ENCODE measurements at places on chromosomes 3 and 15.

GRCh38 chr3:69821133-69821532 is 81.9 kb downstream of the MITF start:
- no peak for DNase-seq

DNA sequence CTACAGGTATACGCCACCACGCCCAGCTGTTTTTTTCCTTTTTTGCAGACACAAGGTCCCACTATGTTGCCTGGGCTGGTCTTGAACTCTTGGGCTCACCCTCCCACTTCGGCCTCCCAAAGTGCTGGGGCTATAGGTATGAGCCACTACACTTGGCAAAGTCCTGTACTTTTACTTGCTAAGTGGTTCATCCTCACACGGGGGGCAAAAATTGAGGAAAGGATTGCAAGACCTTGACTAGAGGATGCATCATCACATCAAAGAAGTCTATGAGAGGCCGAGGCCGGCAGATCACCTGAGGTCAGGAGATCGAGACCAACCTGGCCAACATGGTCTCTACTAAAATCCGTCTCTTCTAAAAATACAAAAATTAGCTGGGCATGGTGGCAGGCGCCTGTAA is 116.5 kb upstream of the FAM174B start:
- no peak for DNase-seq

- DNase-seq = peak; percentile 17
These were observed 58.5 kb upstream of the KLF13 start for GRCh38 chr15:31268108-31268501.

DNA sequence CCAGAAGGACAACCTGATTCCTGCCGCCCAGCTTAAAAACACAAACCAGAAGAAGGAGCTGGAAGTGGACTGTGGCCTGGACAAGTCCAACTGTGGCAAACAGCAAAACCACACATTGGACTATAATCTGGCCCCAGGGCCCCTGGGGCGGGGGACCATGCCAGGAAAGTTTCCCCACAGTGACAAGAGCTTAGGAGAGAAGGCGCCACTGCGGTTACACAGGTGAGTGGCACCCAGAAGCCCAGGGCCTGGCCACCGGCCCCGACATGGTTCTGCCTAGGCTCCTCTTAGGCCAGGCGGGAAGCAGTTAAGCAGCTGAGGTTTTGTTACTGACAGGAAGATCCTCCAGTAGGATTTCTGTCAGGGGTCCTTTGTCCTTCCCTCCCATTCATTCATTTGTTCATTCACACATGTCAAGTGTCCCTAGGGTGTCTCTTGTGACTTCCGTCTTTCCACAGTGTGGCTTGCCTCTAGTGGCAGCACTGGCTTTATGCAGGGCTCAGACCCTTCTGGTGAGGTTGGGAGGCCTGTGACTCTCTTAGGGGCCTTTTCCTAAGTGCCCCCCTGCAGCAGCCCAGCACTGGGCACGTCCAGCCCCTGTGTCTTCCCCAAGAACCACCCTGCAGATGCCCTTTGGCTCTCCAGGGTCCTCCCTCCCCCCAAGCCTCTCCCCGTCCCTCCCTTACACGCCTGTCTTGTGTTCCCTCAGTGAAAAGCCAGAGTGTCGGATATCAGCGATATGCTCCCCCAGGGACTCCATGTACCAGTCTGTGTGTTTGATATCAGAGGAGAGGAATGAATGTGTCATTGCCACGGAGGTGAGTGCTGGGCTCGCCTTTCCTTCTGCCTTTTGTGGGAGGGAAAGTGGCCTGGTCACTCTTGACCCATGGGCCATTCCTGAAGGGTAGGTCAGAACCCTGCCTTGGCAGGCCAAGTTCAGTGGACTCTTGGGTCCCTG is 7.8 kb downstream of the DLL4 start:
- DNase-seq = no peak

GRCh38 chr3:168620854-168621253 is 525.1 kb upstream of the GOLIM4 start:
- DNase-seq = no peak

- no peak for DNase-seq
These were observed 52.4 kb downstream of the PDZRN3 start for GRCh38 chr3:73572368-73572767.

DNA sequence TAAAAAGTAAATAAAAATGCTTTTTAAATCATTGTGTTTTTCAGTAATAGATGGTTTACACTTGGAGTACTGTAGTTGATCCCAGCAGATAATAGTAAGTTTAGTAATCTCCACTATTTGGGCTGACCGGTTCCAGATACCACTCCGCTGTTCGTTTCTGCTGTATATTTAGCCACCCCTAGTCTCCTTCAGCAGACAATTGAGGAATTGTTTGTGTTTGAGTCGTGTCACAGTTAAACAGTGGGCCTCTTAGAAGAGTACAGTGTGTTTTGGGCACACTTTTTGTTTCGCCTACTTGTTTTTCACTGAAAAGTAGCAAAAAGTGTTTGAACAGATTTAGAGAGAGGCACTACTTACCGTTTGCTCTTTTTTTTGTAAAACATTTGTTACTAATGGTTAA is 33.2 kb downstream of the PAK2 start:
- no peak for DNase-seq

DNA sequence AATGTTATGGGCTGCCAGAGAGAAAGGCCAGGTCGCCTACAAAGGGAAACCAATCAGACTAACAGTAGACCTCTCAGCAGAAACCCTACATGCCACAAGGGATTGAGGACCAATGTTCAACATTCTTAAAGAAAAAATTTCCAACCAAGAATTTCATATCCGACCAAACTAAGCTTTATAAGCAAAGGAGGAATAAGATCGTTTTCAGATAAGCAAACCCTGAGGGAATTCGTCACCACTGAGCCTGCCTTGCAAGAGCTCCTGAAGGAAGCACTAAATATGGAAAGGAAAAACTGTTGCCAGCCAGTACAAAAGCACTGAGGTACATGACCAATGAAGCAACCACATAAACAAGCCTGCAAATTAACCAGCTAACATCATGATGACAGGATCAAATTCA is 33.1 kb downstream of the PYGO1 start:
- DNase-seq = no peak

- no peak for DNase-seq
These were observed 1.4 kb upstream of the AQP9 start for GRCh38 chr15:58136731-58137130.

- no peak for DNase-seq
These were observed 33.0 kb downstream of the FAM98B start for GRCh38 chr15:38486936-38487335.

DNA sequence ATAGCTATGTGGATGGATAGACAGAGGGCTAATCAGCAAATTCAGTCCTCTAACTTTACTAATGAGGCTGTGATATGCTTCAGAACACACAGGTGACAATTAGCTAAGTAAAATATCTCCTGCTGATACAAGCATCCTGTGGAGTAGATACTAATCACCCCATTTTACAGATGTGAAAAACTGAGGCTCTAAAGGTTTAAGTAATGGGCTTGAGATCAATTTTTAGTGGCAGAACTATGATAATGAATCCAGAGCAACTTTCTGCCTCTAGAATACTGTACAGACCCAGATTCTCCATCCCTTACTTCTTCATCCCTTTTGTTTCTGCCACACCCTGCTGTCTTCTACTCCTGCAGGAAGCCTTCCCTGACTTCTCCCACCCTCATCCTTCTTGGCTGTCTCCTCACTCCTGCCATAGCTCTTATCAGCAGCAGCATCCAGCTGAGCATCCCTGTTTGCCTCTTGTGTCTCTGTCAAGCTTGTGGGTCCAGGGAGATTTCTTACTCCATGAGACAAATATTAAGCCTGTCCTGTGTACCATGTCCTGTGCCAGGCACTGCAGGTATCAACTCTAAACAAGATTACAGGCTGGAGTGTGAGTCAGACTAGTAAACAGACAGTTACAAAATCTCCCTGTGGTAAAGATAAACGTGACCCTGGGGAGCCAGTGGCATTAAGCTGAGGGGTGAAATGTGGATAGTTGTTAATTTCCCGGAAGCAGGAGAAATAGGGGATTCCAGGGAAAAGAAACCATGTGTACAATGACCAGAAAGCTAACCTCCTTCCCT is 39.2 kb downstream of the SLC6A11 start:
- DNase-seq = no peak
